Suppressor macrophage treated with lipopolysaccharide for 4 hours (primary cell): ENCODE measurements at places on chromosomes 7 and 10.

GRCh38 chr10:6064119-6064518 is 2.0 kb upstream of the IL2RA start:
- no peak for DNase-seq

DNA sequence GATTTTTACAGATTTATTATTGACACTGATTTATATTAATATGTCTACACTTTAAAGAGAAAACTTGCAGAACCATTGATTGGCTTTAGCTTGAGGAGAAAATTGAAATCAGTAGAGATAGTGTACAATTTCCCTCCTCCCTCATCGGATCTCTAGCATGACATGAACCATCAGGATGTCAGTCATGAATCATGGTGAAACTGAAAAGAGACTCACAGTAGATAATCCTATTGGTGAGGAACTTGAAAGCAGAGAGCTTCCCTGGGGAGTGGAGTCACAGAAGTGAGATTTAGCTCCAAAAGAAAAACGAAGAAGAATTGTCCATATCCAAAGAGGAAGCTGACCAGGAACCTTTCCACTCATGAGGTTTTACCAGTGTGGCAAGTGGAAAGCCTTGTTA is 346.8 kb downstream of the ABCA13 start:
- peak; percentile 28 for DNase-seq

DNA sequence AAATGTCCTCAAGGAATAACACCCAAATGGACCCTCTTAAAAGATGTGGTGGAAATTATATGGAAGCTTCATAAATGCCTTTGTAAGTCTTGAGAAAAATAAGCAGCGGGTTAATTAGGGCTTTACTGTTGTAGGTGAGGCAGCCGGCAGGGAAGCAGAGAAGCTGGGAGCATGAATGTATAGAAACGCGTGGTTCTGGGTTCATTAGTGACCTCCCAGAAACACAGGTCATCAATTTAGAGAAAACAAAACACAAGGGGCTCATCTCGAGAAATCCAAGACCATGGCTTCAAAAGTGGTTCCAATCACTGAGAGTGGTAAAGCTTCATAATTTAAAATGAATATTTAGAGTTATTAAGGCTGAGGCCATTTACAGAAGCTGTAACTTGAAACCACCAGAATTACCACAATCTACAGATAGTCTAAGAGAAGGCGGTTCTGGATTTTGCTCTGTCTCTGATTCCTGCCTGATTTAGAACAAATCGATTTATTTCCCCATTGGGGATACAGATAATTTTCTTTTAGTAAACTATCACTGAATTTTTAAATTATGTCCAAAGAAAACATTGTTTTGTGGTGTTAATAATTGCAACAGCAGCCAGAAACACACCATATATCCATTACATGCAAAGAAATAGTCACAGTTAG is 20.7 kb downstream of the GARIN1A start:
- DNase-seq: no peak

DNA sequence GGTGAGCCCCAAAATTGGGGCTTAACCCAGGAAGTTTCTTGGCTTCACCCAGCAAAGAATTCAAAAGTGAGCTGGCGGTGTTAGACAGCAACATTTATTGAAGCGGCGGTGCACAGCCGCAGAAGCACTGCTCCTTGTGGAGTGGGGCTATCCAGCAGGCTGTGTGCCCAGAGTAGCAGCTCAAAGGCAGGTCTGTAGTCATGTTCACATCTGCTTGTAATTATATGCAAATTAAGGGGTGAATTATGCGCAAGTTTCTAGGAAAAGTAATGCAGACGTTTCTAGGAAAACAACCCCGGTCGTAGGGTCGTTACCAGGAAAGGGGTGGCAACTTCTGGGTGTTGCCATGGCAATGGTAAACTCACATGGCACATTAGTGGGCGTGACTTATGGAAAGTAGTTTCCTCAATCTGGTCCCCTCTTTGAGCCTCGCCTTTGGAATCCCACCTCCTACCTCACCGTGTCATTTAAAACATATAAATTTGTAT is 13.7 kb upstream of the KBTBD2 start:
- peak; percentile 72 for DNase-seq

DNA sequence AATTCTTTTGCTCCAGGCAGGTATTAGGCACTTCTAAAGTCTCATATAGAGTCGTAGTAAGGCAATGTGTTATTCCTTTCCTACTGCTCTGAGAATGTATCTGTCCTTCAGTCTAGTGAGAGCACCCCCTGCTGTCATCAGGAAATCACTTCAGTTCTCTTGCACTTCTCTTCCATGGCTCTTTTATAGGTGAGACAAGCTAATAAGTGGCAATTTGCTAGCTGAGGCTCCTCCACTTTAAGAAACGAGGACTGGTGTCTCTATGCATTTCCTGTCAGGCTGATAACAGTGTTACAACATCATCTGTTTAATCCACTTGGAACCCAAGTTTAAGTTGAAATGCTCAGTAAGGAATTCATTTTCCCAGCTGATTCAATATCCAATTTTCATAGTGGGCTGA is 350.6 kb downstream of the TFEC start:
- peak; percentile 23 for DNase-seq

DNA sequence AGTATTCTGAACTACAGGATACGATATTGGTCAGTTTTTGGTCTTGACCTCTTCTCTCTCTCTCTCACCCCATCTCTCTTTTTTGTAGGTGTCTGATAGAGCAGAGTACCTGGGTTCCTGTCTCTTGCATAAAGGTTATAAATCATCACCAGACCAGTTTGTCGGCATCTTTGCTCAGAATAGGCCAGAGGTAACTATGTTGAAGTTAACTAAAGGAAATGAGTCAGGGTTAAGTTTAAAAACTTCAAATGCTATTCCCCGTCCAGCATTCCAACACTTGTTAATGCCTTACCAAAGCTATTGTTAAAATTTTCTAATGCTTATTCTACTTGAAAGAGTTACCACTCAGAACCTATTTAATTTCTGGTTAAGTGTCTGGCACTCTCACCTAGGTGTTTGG is 30.7 kb downstream of the ACSL5 start:
- no peak for DNase-seq

DNA sequence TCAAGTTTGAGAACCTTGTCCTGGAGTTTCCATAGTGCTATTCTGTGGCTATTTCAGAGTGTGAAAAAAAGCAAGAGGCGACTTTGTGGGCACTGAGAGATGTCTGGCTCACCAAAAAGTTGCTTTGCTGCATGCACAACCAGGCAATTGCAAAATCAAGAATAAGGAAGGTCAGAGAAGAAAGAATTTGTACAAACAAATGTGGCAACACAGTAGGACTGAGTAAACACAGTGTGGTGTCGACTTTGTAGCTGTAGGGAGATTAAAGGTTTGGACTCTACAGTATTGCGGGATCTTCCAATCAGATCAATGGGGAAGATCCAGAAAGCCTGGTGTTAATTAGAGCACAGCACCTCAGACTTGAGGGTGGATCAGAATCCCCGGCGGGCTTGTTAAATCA is 88.1 kb upstream of the PLPP4 start:
- no peak for DNase-seq

- no peak for DNase-seq
These were observed 164.4 kb upstream of the PPP2R2D start for GRCh38 chr10:131736321-131736980.

DNA sequence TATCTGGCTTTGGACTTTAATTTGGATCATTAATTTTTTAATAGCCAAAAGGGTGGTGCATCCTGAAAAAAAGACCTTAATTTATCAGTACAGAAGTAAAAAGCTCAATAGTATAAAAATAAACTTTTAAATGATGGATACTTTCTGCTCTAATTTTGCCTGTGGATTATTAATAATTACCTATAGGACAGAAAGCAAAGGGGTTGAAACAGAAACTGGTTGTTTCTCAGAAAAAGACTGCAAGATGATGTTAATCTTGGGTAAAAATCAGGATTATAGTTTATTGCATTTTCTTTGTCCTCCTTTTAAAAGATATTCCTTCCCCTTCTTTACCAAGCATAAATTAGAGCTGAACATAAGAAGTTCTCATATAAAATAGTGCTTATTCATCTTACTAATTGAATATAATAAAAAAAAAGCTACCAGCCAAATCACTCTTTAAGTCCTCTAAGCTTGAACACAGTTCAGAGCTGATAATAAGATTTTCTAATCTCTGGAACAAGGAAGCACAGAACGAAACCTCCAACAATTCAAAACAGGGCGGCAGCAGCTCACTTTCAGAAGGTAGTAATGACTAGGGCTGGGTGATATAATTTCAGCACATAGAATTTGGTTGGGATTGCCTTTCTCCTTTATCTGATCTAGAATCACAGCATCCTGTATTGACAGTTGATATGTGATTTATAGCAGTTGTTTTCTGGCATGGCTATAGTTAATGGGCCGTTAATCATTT is 8.1 kb upstream of the GPR85 start:
- DNase-seq: no peak

DNA sequence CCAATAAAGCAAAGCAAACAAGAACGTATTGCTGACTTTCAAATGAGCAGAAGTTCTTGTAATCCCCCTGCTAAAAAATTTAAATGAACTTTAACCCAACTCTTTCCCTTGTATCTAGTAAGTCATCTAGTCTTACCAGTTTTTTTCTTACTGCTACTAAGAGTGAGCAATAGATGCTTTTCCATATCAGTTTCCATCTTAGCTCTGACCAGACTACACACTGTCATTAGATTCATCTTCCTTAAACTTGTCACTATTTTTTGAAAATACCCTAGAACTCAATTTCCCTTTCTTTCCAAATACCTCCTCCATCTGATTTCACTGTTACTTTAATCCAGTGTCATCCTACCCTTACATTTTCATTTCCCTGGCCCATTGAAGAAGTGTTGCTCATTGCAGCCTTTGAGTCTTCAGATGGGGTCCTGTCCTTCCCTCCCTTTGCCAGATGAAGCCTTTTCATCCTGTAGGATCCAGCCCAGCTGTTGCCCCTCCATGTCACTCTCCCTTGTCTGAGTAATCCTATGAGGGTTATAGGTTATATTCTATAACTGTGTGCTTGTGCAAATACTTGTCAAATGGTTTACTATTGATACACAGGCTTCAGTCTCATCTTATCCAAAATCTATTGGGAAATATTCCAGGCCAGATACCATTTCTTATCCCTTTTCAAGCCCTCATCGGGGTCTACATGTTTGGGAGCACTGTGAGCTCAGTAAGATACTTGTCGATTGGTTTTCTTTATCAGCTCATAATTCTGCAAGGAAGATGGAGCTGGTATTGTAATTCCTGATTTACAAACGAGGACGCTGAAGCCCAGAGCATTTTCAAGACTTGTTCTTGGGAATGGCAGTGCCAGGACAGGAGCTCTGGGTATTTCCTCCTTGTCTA is 51.5 kb upstream of the ITGB1 start:
- no peak for DNase-seq
